ENCODE measurements at places on chromosomes 7 and 10. TPM values are rescaled to one million over a fixed set of nuclear protein-coding genes. Genes with fewer than 3 reads are reported as not detected.

LAMB4 gene
- 0.27 TPM for polyA plus RNA-seq

SLC18A3 gene
- polyA plus RNA-seq = not detected

GRCh38 chr7:48096273-48096672 is 7.2 kb downstream of the UPP1 start:
- no peak for DNase-seq

PDLIM1 gene
- polyA plus RNA-seq = 290 TPM

- DNase-seq = peak; percentile 75
These were observed 10.9 kb downstream of the PWWP2B start for GRCh38 chr10:132407846-132408278.

DNA sequence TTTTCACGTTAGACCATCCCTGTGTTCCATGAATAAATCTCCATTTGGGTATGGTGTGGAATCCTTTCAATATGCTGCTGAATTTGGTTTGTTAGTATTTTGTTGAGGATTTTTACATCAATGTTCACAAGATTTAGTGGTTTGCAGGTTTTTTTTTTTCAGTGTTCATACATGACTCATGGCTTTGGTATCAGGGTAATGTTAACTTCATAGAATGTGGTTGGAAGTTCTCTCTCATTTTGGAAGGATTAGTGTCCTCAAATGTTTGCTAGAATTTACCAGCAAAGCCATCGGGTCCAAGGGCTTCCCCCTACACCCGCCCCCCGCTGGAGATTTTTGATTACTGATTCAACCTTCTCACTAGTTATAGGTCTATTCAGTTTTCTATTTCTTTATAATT is 398.0 kb downstream of the NXPH1 start:
- no peak for DNase-seq

GRCh38 chr7:16836481-16836880 is 31.7 kb upstream of the AGR2 start:
- no peak for DNase-seq

DNA sequence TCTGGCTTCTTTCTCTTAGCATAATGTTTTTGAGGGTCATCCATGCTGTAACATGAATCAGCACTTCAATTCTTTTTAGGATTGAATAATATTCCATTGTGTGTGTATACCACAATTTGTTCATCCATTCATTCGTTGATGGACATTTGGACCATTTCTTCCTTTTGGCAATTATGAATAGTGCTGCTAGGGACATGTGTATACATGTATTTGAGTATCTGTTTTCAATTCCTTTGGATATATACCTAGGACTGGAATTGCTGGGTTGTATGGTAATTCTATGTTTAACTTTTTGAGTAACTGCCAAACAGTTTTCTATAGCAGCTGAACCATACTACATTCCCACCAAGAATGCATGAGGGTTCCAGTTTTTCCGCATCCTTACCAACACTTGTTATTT is 39.2 kb downstream of the GBF1 start:
- peak; percentile 65 for DNase-seq

GRCh38 chr10:13117841-13118783 is 18.1 kb downstream of the OPTN start:
- DNase-seq = no peak
